Stimulated activated CD8-positive, alpha-beta memory T cell treated with anti-CD3 and anti-CD28 coated beads, Interleukin-4, amount 100 ng/mL, for 4 hours (primary cell): ENCODE measurements at places on chromosomes 7 and 10.

- no peak for DNase-seq
Measured at GRCh38 chr10:74827694-74828093, 1.3 kb downstream of the KAT6B start.

DNA sequence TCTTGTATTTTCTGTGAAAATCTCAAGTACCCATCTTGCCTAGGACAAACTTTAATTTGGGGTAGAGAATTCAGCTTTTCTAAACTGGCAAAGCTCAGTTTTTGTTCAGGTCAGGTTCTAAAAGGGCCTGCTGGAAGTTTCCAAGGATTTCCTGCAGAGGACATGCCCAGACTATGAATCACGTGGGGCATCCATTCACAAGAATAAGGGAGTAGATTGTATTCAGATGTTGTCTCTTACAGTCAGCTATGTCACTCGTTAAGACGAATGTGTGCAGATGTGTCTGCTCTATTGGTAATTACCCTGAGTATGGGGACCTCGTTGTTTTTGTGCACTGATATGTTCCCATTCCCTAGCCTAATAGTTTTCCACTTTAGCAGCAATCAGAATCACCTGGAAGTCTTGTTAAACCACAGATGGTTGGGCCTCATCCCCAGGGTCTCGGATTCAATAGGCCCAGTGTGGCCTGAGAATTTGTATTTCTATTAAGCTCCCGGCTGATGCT is 81.0 kb upstream of the ITPRID1 start:
- DNase-seq = no peak

DNA sequence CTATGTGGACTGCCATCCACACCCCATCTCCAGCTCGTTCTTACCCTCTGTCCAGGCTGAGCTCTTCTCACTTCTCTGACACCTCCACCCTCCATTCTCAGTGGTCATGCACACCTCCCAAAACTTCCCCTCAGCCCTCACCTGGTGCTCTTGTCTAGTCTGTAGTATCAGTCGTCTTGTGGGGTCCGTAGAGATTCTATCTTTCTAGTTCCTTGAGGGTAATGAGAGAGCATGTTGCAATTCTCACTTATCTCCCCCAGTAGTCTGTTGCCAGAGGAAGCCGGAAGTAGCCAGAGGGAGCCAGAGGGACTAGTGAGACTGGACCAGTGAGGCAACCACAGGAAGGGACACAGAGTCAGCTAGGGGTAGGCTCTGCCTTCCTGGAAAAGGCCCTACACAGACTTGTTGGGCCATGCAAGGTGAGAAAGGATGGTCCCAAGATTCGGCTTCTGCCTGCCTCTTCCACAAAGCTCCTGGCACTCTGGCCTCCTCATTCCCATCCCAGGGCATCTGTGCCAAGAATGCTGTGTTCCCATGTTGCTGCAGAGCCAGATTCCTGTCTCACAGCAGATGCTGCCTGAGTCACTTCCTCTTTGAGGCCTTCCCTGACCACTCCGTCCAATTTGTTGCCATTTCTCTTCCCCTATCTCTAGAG is 50.6 kb upstream of the DUSP5 start:
- no peak for DNase-seq

DNA sequence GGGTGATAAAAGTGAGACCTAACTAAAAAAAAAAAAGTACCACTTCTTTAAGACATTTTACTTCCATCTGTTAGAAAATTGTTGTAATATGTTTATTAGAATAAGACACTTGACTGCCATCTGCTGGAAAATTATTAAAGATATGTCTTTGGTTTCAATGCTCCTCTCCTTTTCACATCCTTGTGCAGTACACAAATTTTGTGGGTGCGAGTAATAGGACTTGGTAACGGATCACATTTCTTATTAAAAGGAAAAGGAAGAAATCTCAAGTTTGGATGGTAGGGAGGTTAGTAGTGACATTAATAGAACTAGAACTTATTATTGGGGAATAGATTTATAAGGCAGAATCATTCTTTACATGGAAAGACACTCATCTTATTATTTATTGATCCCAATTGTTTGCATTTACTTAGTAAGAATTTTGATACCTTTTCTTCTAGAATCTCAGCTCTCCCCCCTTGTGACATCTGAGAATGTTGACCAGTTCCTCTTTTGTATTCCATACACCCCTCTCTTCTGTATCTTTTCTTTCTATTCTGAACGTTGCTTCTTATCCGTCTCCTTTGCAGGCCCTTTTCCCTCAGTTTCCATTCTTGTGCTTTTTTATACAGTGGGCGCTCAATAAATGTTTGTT is 43.0 kb upstream of the RPA3 start:
- no peak for DNase-seq

- DNase-seq = peak; percentile 79
Measured at GRCh38 chr10:119542357-119542987, at the start of gene RGS10. TSS of gene RGS10 (minus strand) at chr10:119542719. CDS start at chr10:119542638, 81 bp downstream.

- no peak for DNase-seq
Measured at GRCh38 chr10:2886662-2887061, 180.7 kb upstream of the PFKP start.

- no peak for DNase-seq
Measured at GRCh38 chr7:99624484-99624883, 7.7 kb downstream of the ZSCAN25 start.

DNA sequence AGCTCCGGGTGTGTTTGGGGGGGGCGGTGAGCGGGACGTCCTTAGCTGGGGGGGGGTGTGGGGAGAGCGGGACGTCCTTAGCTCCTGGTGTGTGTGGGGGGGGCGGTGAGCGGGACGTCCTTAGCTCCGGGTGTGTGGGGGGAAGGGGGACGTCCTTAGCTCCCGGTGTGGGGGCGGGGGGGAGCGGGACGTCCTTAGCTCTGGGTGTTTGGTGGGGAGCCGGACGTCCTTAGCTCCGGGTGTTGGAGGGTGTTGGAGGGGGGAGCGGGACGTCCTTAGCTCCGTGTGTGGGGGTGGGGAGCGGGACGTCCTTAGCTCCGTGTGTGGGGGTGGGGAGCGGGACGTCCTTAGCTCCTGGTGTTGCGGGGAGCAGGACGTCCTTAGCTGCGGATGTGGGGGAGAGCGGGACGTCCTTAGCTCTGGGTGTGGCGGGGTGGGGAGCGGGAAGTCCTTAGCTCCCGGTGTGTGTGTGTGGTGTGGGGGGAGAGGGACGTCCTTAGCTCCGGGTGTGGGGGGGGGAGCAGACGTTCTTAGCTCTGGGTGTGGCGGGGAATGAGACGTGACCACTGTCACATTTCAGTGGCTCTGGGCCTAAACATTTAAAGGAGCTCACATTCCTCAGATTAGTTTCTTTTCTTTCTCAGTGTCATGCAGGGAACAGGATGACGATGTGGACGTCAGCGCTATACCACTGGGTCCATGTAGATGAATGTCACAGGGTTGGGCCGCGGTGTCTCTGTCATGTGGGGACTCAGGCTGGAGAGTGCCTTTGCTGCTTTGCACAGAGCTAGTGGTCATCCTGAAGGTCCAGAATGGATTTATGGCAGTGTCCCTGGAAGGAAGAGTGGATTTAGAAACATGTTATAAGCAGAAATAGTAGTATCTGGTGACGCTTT is 7.5 kb downstream of the DYNC2I1 start:
- no peak for DNase-seq

DNA sequence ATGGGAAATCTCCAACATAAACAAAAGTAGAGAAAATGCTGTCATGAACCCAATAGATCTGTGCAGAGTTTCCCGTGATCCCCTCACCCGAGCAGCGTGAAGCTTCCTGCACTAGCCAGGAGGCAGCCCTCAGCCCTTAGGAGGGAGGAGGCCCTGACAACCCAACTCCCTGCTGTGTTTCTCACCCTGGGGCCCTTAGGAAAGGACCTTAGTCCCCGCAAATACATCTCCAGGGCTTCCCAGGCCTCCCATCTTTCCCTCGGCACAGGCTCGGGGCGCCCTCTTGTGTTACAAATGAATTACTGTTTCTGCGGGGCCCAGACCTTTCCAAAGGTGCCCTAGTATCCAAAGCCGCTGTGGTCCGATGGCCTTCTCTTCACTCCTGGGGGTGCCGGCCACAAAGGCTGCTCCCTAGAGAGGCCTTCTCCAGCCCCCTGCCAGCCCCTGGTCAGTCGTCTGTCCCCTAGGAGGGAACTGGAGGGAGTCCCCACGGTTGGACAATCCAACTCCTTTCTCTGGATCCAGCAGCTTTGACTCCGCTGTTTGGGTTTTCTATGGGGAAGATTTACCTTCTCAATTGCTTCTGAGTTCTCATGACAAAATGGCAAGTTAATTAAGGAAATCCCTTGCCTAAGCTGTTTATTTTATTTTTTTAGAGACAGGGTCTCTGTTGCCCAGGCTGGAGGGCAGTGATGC is 49.9 kb upstream of the SH2B2 start:
- no peak for DNase-seq

- DNase-seq = no peak
Measured at GRCh38 chr10:70964245-70964644, 75.9 kb upstream of the PCBD1 start.

- no peak for DNase-seq
Measured at GRCh38 chr10:74828946-74829345, 2.5 kb downstream of the KAT6B start.

GRCh38 chr7:2220030-2220429 is 12.7 kb downstream of the MAD1L1 start:
- DNase-seq = no peak

GRCh38 chr10:79137826-79138225 is 69.1 kb downstream of the ZMIZ1 start:
- no peak for DNase-seq

- no peak for DNase-seq
Measured at GRCh38 chr10:50788951-50789945, 49.5 kb downstream of the ASAH2B start.

- DNase-seq = no peak
Measured at GRCh38 chr10:43192884-43193283, 54.6 kb downstream of the CSGALNACT2 start.

GRCh38 chr10:87860156-87860795 is 3.1 kb downstream of the KLLN start:
- DNase-seq = no peak

- no peak for DNase-seq
Measured at GRCh38 chr7:23230641-23231101, 15.9 kb upstream of the GPNMB start.

- no peak for DNase-seq
Measured at GRCh38 chr7:48734695-48735406, 189.5 kb upstream of the CDC14C start.

GRCh38 chr10:103982639-103983038 is 15.7 kb downstream of the SLK start:
- DNase-seq = no peak

DNA sequence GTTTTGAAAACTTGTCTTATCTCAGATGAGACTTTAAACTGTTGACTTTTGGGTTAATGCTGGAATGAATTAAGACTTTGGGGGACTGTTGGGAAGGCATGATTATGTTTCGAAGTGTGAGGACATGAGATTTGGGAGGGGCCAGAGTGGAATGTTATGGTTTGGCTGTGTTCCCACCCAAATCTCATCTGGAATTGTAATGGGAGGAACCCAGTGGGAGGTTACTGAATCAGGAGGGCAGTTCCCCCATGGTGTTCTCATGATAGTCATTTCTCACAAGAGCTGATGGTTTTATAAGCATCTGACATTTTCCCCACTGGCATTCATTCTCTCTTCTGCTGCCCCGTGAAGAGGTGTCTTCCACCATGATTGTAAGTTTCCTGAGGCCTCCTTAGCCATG is 13.8 kb upstream of the POT1 start:
- DNase-seq = no peak

GRCh38 chr7:87506246-87507180 is 31.0 kb upstream of the ABCB4 start:
- DNase-seq = no peak

GRCh38 chr7:155093596-155093995 is 23.5 kb downstream of the HTR5A start:
- DNase-seq = no peak

- DNase-seq = no peak
Measured at GRCh38 chr7:147915781-147916180, 674.8 kb upstream of the C7orf33 start.

GRCh38 chr7:17772581-17773288 is 167.6 kb downstream of the SNX13 start:
- DNase-seq = no peak

GRCh38 chr10:122884166-122884565 is 4.8 kb upstream of the FAM24B start:
- no peak for DNase-seq

GRCh38 chr10:70753841-70754621 is 31.1 kb downstream of the TBATA start:
- DNase-seq = no peak

DNA sequence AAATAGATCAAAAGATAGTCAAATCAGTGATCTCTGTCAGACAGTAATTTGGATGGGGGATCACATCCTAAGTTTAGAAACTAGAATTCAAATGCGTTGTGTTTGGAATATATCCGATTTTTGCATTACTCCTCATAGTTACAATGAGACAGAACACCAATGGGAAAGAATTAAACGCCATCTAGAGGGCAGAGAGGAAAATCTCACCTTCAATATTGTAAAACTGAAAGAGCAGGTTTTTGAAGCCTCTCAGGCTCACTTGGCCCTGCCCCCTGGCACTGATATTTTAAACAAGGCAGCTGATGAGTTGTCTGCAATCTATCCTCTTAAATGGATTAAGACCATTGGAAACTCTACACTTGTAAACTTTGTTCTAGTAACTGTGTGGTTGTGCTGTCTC is 17.7 kb downstream of the FRG2B start:
- no peak for DNase-seq

DNA sequence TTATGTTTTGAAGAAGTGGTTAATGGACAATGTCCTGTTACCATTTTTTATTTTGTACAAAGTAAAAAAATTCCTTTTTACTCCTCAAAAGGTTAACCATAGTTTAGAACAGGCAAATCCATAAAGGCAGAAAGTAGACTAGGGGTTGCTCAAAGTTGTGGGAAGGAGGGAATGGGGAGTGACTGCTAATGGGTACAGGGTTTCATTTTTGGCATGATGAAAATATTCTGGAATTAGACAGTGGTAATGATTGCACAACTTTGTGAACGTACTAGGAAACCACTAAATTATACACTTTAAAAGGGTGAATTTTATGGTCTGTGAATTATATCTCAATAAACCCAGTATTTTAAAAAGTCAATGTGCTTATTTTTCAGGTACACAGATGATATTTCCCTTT is 35.4 kb upstream of the CDK14 start:
- no peak for DNase-seq

DNA sequence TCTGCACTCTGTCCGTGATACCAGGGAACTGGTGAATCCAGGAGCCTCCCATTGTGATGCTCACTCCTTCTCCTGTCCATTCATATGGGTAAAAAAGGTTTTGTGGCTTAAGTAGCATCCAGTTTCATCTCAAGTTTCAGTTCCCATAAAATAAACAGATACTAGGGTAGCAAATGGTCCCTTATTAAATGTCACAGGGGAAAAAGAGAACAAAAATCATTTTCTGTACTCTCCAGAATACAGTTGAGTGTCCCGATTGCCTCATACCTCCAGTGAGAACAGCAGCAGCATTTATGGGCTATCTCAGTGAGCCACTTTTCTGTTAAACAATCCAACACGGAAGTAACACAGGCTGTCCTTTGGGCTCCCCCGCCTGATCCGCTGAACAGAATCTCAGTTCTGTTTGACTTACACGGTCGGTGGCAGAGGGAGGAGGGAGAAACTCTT is 179.6 kb downstream of the CELF2 start:
- DNase-seq = no peak
